ENCODE measurements at places on chromosomes 5 and 9. TPM values are rescaled to one million over a fixed set of nuclear protein-coding genes. Genes with fewer than 3 reads are reported as not detected.

The C5 gene
- 5.3 TPM for total RNA-seq

The GFRA3 gene
- 0.03 TPM for total RNA-seq

The BARX1 gene
- total RNA-seq, result 0.13 TPM

The AGXT2 gene
- not detected for total RNA-seq

The MARVELD2 gene
- total RNA-seq, result 1.6 TPM

The PAX5 gene
- total RNA-seq, result not detected

The GGTA1 gene
- total RNA-seq, result 0.10 TPM

The FOXD4L5 gene
- 0.07 TPM for total RNA-seq

The GFI1B gene
- total RNA-seq, result not detected

The CATSPER3 gene
- total RNA-seq, result 0.10 TPM

The SH3PXD2B gene
- 27.9 TPM for total RNA-seq

The CDO1 gene
- 10.9 TPM for total RNA-seq

The GFPT2 gene
- total RNA-seq, result 12.2 TPM

The IL7R gene
- total RNA-seq, result 9.8 TPM

The CCDC171 gene
- total RNA-seq, result 2.2 TPM

The BARHL1 gene
- not detected for total RNA-seq

The IFNA21 gene
- not detected for total RNA-seq

The CTSL gene
- 478 TPM for total RNA-seq

The MOB3B gene
- total RNA-seq, result 0.17 TPM

The NCS1 gene
- 91.2 TPM for total RNA-seq

The PCDHGA5 gene
- 2.3 TPM for total RNA-seq

The ENTPD2 gene
- not detected for total RNA-seq

The FAM78A gene
- total RNA-seq, result 0.69 TPM

The SEMA4D gene
- 0.78 TPM for total RNA-seq

The FANCC gene
- 3.6 TPM for total RNA-seq

The SLC36A3 gene
- total RNA-seq, result not detected

The ROR2 gene
- 2.0 TPM for total RNA-seq

The PCDHAC2 gene
- 1.3 TPM for total RNA-seq

The ZNF618 gene
- total RNA-seq, result 13.2 TPM

The ROPN1L gene
- 0.36 TPM for total RNA-seq

The SARDH gene
- total RNA-seq, result 5.0 TPM

The SLC25A48 gene
- not detected for total RNA-seq

Data from smooth muscle cell of the pulmonary artery (primary cell).